ENCODE measurements at places on chromosomes 7 and 10.

- DNase-seq: peak; percentile 27
Measured at GRCh38 chr7:7577888-7578287, 11.2 kb downstream of the MIOS start.

DNA sequence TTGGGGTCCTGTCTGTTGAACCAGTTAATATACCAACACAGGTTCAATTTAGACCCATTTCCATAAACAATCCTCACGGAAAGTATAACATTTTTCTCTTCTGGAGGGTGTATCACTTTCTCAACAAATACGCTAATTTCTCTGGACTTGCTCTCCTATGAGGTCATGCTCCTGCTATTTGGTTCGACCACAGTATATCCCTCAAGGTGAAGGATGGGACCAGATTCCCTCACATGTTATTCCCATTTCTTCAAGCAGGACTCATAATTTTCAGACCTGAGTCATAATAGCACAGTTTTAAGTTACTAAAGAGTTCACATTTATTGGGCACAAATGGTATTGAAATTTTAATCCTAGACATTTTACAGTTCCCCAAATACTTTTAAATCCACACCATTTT, 57.2 kb downstream of the ADAM12 start:
- DNase-seq: no peak

DNA sequence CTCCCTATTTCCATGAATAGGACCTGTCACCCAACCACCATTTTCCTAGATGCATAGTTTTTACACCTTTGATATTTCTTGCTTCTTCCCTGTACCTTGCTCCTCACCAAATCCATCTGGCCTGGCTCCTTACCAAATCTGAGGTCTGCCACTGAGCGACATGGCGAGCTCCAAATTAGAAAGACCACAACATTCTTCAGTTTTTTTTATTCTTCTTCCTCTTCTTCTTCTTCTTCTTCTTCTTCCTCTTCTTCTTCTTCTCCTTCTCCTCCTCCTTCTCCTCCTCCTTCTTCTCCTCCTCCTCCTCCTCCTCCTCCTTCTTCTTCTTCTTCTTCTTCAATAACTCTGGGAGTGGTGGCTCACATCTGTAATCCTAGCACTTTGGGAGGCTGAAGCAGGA, 7.1 kb downstream of the CPED1 start:
- no peak for DNase-seq

DNA sequence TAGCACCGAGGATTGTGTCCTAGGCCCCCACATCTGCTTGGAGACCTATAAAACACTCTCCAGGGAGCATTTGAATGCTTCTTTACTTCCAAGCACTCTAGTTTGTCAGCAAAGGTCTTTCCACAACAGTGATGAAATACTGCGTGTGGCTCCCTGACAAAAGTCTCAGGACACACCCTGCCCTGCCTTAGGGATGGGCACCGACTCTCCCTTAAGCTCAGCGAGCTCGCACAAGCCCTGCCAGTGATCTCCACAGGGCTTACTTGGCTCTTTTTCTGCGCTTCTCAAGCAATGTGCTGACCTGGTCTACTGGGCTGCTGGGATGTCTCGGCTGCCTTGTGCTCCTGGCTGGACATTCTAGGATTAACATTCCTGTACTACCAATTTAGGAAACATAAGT, 84.3 kb upstream of the MPP7 start:
- DNase-seq: no peak

DNA sequence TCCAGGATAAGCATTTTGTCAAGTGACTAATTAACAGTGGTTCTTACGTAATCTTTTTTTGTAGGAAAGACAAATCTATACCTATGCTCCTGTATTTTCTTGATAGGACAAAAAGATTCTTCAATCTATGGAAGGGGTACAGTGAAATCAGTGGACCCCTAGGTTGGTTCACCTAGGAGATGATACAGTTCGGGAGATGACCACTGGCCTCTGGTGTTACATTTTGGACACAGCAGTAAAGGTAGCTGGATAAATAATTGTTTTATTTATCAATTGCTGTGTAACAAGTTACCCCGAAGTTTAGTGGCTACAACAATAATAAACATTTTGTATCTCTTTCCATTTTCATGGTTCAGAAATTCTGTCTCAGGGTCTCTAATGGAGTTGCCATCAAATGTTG, 288.2 kb upstream of the MAGI2 start:
- no peak for DNase-seq
